ENCODE measurements at places on chromosomes 1 and 21.

GRCh38 chr1:1627261-1627828 is 4.6 kb upstream of the MMP23B start:
- DNase-seq = no peak

- DNase-seq = no peak
Observed at GRCh38 chr1:2642131-2642559, 9.3 kb upstream of the MMEL1 start.

- DNase-seq = no peak
Observed at GRCh38 chr21:31501926-31502325, 157.6 kb upstream of the SOD1 start.

- no peak for DNase-seq
Observed at GRCh38 chr1:168301664-168302320, 21.1 kb downstream of the TBX19 start.

- no peak for DNase-seq
Observed at GRCh38 chr1:229152311-229152710, 118.6 kb upstream of the RAB4A start.

DNA sequence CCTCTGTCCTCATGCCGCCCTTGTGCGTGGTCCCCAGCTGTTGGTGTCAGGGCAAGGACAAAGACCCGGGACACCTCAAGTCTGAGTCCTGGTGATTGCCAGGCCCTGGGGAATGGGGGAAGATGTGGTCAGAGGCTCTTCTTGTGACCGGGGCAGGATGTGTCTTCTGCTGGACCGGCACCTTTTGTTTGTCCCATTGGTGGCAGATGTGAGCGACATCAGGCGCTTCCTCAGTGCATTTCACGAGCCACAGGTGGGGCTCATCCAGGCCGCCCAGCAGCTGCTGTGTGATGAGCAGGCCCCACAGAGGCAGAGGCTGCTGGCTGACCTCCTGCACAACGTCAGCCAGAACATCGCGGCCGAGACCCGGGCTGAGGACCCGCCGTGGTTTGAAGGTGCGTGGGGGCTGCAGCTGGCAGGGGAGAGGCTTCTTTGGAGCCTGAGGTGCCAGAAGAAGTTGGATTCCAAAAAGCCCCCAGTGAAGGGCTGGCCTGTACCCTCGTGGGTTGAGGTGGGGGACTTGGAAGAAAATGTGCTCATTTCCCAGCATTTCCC is 8.4 kb downstream of the DFFB start:
- no peak for DNase-seq

- no peak for DNase-seq
Observed at GRCh38 chr21:25732091-25732760, 2.5 kb downstream of the ATP5PF start.

DNA sequence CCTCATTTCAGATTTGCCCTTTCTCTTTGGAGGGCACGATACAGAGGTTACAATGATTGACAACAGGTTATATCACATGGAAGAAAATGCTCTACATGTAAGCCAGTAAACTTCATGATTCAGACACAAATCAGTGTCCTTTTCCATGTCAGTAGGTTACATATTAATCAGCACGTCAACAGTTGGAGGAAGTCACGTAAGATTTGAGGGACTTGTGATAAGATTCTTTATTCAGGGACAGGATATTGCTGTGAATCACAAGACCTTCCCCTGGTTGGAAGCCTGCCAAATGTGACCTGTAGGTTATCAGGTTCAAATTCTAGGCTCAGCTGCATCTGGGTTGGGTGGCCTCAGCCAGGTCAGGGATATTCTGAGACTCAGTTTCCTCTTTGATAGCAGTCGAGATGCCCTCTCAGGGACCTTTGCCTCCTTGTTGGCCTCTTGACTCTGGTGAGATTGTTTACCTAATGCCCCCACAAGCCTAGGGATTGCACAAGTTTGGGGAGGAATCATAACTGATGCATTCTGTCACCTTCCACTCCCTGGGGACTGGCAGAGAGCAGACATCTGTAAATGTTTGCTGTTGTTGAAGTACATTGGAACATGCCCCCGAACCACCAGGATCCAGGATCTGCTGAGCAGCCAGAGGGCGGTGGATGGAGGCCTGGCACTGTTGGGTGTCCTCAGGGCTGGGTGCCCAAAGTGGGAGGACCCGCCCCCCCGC is 31.9 kb downstream of the SERINC2 start:
- no peak for DNase-seq

GRCh38 chr1:182699393-182700350 is 15.3 kb upstream of the RGS8 start:
- DNase-seq = no peak

DNA sequence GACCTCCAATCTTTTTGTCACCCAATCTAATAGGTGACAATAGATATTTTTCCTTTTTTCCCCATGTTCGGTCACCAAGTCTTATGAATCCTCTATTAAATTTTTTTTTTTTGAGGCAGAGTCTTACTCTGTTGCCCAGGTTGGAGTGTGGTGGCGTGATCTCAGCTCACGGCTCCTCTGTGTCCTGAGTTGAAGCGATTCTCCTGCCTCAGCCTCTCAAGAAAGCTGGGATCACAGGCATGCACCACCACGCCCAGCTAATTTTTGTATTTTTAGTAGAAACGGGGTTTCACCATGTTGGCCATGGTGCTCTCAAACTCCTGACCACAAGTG is 42.5 kb upstream of the MTF1 start:
- no peak for DNase-seq

GRCh38 chr1:246267426-246267825 is 239.7 kb downstream of the SMYD3 start:
- no peak for DNase-seq

DNA sequence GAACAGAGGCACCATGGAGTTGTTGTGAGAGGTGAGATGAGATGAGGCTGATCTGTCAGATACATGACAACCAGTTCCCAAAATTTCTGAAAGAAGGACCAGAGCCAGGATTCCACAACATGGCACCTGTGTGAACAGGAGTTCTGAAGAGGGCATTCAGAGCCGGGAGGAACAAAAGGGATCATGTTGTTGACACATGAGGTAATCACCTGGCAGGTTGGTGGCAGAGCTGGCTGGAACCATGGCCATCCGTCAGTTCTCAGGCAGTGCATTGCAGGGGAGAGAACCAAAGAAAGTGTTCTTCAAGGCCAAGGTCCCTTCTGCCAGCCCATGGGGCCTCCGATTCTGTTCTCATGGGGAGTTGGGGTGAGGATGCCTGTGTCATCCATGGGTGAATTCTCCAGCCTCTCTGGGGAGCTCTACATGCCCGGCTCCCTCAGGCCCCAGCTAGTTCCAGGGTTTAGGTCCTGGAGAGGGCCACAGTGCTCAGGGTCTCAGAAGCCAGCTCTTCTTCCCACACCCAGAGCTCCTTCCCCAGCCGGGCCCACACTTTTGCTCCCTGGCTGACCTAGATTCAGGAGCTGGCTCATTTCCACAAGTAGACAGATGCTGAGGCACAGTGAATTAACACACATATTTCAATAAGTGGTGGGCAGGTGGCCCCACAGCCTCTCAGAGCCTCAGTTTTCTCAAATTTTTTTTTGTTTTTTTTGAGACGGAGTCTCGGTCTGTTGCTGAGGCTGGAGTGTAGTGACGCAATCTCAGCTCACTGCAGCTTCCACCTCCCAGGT is 49.1 kb upstream of the CTPS1 start:
- DNase-seq = no peak

DNA sequence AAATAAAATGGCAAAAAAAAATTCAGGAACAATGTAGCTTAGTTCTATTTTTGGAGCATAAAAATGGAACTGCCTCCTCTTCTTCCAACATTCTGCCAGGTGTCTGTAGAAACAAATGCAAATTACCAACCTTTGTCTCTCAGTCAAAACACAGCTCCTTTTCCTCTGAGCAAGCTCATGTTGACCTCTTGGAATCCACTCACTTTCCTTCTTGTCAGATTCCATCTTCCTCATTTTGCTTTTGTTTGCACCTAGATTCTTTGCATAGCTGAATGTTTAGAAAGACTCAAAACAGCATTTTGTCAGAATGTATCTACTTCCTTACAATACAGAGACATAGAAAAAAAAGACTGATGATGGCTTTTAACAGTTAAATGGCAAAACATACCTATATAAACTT is 178.2 kb downstream of the ADGRL2 start:
- no peak for DNase-seq

DNA sequence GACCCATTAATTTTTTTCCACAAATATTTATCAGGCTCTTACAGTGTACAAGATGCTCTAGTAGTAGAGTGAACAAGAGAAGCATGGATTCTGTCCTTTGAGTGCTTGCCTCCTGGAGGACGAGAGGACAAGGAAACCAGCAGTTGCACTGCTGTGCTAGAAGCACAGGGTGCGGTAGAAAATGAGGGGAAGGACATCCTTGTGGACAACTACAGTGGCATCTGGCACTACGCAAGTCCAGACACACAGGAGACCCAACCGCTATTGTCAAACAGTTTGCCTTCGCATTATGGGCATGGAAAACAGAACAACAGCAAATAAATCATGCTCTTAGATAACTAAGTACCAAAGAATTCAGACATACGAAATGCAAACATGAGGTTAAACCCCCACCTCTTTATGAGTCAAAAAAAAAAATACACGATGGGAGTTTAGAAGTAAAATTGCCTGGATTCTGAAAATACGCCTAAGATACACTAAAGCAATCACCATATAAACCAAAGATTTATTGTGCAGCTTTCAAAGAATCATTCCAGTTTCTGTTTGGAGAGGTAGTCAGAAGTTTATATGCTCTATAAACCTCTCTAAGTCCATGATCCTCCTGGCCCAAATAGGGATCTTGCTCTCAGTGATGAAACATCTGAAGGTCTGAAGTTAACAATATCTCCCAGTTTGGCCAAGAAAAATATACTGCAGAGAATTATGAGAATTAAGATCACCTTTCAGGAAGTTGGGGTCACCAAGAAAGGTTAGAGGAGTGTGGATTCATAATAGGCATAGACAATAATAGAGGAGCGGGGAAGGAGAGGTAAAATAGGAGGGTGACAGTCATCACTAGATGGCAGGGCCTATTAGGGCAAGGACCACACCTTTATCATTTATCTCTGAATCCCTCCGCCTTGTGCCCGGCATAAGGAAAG is 307.8 kb downstream of the NFIA start:
- no peak for DNase-seq

DNA sequence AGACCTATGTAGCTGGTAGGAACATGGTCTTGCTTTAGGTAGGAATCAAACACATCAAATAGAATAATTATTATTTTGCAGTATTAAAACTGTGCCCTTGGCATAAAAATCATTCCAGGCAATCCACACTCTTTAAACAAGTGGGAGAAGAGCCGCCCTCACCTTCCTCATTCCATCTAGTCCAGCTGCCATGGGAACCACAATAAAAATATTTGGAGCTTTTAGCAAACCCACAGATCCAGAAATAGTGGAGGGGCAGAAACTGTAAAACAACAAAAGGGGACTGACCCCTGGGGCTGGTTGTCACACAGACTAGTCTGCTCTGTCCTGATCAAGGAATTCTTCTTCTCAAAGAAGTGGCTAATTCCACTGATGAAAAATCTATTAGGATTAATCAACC is 61.6 kb downstream of the PTPRC start:
- DNase-seq = no peak

GRCh38 chr21:28066596-28067387 is 925.9 kb downstream of the LTN1 start:
- no peak for DNase-seq

DNA sequence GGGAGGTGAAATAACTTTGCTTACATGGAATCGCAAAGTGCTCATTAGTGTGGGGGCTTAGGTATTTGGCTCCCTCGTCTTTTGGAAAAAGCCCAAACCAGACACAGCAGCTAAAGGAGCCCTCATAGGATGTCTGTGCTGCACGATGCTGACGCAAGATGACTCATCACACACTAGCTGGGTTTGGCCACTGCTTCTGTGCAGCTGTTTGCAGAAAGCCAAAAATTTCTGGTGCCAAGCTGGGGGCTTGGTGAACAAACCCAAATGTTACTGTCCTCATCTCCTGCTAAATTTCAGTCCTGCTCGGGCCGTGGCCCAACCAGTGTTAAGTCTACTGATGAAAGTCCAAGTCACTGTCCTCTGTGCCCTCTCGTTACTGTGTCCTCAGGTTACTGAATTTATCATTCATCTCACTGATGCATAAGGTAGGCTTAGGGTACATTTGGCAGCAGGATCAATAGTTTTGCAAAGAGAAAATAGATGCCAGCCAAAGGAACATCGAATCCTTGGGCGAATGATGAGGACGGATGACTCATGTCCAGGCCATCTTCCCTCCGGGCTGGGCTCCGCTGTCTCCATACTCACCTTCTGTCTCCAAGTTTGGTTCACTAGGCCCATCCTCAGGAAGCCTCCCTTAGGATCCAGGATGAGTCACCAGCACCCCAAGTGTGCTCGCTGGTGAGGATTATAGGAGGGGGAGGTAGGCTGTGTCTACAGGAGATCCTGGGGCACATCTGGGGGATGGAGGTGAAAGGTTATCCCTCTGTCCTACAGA is 177.7 kb downstream of the ADSS2 start:
- no peak for DNase-seq

DNA sequence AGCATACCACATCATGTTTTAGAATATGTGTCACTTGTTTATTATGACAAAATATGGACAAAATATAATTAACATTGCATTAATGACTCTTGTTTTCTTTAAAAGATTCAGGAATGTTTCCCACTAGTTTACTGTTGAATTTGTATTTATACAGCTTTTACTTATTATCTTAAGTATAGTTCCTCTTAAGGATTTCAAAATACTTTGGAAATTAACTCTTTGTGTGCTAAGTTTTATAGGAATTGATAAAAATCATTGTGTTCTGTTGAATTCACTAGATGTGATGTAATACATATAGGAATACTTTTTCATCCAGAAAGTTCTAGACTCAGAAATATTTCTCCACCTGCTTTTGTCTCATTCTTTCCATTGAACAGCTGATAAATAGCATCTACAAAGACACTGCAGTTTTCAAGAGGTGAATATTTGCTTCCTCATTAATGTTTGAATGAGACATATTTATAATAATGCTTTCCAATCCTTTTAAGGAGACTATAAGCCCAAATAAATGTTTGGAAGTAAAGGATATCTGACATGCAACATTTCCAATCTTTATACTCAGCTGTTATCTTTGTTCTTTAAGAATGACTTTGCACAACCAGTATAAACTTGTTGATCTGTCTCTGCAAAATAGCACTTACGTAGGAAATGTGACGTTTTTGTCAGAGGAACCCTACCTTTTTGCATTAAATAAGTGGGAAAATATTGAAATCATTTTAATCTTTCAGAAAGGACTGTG is 38.4 kb upstream of the SAMSN1 start:
- no peak for DNase-seq

- no peak for DNase-seq
Observed at GRCh38 chr1:7136166-7136953, 351.1 kb downstream of the CAMTA1 start.

- DNase-seq = no peak
Observed at GRCh38 chr1:22970096-22970495, 2.6 kb downstream of the LACTBL1 start.

- no peak for DNase-seq
Observed at GRCh38 chr1:10943991-10944730, 68.3 kb upstream of the TARDBP start.
